ENCODE measurements at places on chromosomes 7 and 10.

- peak; percentile 69 for DNase-seq
These were observed 370.8 kb downstream of the CDC14C start for GRCh38 chr7:49295146-49295545.

DNA sequence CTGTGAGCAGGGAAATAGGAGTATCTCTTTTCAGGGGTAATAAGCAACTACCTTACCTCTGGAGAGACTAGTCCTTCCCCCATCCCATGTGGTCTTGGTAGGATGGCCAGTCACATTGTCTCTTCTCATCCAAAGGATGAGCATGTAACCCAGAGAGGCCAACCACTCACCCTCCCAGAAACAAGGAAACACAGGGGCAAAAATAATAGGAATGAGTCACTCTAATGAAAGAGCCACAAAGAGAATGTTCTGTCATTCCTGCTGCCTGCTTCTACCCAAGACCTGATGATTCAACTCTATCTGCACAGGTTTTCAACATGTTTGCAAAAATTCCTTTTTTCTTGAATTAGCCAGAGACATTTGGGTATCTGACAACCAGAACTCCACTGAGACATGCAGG lies 99.3 kb upstream of the NFE2L3 start:
- DNase-seq, result peak; percentile 67

DNA sequence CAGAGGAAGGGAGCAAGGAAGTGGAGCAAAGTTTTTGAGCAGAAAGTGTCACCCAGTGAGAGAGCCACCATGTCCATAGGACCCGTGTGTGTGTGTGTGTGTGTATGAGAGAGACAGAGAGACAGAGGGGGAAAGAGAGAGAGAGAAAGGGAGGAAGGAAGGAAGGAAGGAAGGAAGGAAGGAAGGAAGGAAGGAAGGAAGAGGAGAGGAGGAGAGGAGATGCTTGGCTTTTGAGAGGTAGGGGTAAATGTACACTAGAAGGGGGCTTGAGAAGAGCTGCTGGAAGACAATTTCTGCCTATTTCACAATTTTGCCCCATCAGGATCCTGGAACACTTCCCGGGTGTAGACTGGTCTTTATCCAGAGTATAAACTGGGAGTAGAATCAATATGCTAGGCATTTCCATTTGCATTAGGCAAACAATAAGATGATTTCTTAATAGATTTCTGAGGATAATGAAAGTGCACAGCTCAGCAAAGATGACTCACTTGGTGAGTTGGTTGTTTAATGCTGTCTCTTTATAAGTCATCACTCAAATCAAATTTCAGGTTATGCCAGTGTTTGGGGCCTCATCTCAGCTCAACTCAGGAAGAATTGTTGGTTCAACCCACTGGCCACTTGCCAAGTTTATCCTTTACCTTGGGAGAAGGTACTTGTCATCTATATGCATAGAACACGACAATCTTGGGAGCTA lies 70.0 kb upstream of the FAM13C start:
- peak; percentile 43 for DNase-seq

- DNase-seq, result no peak
These were observed 50.1 kb upstream of the CRTAC1 start for GRCh38 chr10:98080494-98080893.

DNA sequence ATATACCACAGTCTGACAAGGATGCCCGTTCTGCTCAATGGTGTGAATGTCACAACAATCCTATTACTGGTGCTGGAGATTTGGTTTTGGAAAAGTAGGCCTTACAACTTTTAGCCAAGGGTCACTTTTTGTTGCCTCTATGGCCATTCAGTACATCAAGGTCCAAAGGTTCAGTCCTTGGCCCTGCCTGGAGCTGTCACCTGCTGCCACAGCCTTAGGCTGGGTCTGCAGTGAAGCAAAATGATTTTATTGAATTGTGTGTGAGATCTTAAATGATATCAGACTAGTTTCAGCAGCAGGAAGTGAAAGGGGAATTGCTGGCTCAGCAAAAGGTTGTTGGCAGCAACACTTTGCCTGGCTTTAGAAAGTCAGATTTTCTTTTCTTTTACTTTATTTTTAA lies 427.6 kb downstream of the THSD7A start:
- no peak for DNase-seq

DNA sequence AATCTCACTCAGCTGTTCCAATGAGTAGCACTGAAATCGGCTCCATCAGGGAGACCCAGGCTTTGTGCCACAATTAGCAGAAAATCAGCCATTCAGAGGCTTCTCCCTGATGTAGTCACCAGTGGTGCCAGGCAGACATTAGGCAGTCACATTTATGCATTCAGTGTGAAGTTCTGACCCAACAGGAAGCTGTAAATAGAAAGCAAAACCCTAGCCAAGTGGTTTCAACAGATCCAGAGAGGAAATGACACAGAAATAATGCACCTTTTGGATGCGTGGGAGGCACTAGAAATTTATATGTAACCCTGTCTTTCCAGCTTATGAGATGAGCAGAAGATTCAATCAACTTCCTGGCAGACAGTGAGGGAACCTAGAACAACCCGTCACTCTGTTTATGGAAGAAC lies 186.4 kb downstream of the PDE1C start:
- peak; percentile 25 for DNase-seq

DNA sequence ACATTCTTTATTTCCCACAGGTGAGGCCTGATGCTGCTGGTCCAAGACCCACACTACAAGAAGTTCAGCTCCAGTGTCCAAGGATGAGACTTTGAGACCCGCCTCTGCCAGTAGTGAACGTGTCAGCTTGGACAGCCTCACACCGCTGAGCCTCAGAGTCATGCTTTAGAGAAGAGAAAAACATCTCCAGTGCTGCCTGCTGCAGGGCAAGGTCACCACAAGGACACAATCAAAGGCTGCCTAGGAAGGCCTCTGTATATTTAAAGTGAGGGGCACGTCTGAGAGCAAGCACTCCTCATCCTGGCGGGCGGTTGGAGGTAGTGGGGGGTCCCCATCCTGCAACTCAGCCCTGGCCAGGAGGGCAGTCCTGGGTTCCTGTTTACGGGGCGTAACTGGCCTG lies 19.3 kb downstream of the FGFR2 start:
- DNase-seq, result no peak

GRCh38 chr7:33539659-33540400 lies 365.5 kb upstream of the BMPER start:
- no peak for DNase-seq

GRCh38 chr10:79387974-79388850 lies 40.9 kb downstream of the PPIF start:
- DNase-seq, result no peak

DNA sequence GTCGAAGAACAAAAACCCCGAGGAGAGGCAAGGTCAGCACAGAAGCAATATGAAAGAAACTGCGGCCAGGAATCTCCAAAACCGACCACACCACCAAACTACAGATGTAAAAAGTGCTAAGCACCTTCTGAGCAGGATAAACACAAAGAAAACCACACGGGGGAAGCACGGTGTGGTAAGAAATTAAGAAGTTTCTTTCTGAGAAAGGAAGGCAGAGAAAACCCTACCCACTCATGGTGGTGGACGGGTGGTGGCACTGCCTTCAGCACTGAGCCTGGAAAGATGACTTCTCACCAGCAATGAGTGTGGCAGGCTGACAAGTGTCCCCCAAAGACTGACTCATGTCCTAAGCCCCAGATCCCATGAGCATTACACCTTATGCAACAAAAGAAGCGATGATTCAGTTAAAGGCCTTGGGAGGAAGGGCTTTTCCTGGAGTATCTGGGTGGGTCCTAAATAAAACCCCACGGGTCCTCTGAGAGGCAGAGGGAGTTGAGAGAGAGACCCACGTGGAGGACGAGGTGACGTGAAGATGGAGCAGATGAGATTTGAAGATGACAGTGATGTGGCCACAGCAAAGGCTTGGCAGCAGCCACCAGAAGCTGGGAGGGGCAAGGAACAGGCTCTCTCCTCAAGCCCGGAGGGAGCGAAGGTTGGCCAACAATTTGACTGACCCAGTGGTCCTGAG lies 124.9 kb downstream of the DLG5 start:
- DNase-seq, result no peak

GRCh38 chr10:94276140-94276539 lies 86.6 kb downstream of the NOC3L start:
- DNase-seq, result no peak

- DNase-seq, result no peak
These were observed 379.7 kb downstream of the RPS24 start for GRCh38 chr10:78413076-78414055.

DNA sequence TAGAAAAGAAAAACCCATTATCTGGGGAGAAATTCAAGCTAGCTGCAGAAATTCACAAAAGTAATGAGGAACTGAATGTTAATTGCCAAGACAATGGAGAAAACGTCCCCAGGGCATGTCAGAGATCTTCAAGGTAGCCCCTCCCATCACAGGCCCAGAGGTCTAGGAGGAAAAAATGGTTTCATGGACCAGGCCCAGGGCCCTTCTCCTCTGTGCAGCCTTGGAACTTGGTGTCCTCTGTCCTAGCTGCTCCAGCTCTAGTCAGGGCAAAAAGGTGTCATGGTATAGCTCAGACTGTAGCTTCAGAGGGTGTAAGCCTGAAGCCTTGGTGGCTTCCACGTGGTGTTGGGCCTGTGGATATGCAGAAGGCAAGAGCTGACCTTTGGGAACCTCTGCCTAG lies 411.8 kb downstream of the ADRA2A start:
- DNase-seq, result no peak

GRCh38 chr7:128933180-128933891 lies 4.4 kb upstream of the IRF5 start:
- no peak for DNase-seq

GRCh38 chr7:124959676-124960075 lies 30.1 kb upstream of the POT1 start:
- DNase-seq, result no peak

DNA sequence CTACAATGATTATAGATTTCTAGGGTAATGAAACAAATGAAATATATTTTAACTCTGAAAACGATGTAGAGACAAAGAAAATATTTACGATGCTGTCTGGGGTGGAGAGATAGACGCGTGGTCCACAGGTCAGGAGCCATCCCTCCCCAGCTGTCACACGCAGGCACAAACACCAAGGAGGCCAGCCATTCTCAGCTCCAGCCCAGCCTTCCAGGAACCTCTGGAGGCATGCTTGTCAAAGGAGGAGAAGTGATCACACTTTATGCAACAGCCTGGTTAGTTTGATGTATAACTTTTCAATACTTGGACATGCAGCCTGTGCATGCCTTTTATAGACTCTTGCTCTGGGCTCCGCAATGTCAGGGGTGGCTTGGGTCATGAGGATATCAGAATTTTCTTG lies 391.5 kb upstream of the MGMT start:
- no peak for DNase-seq

- no peak for DNase-seq
These were observed 155.5 kb upstream of the IGFBP3 start for GRCh38 chr7:46076527-46076926.

- no peak for DNase-seq
These were observed 32.9 kb downstream of the TMEM168 start for GRCh38 chr7:112757337-112757736.

DNA sequence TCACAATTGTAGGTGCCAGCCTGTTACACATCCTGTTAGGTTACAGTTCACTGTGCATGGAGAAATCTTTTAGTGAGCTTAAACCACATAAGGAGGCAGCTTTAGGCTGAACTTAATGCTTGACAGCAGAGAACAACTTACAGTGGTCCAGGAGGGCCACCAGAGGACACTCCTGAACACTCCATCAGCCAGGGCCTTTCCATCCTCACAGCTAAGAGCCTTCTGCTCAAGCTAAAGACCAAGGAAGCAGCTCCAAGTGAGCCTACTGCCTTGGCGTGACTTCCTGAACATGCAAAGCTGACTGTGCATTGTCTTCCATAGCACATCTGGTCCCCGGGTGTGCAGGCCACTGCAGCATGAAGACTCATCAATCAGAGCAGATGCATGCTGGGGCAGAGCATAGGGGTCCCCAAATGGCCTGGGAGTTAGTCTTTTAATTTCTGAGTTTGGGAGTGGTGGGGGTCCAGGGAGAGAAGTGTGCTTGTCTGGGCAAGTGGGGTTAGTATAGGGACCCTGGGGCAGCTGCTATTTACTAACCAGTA lies 105.0 kb downstream of the ZNF248 start:
- no peak for DNase-seq

- peak; percentile 73 for DNase-seq
These were observed 758.0 kb upstream of the LRRTM3 start for GRCh38 chr10:66167816-66168215.

DNA sequence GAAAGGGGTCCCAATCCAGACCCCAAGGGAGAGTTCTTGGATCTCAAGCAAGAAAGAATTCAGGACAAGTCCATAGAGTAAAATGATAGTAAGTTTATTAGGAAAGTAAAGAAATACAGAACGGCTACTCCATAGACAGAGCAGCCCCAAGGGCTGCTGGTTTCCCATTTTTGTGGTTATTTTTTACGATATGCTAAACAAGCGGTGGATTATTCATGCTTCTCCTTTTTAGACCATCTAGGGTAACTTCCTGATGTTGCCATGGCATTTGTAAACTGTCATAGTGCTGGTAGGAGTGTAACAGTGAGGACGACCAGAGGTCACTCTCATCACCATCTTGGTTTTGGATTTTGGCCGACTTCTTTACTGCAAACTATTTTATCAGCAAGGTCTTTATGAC lies 1033.4 kb downstream of the SORCS3 start:
- no peak for DNase-seq

DNA sequence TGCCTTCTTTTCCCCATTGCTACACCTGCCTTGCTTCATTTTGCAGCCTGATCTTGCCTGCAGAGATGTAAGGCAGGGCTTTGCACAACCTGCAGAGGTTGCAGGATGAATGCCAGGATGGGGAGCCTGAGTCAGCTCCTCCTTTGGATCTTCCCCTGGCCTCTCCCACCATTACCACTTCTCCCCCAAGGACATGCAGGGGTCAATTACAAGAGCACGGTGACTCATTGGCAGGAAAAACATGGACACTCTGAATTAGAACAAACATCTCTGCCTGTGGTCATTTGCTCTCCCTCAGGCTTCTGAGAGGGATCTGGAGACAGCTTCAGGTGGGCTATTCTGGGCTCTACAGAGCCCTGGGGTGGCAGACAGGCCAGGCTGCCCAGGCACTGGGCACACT lies 89.2 kb downstream of the HERPUD2 start:
- DNase-seq, result peak; percentile 16

GRCh38 chr7:47534322-47535034 lies 47.4 kb downstream of the TNS3 start:
- DNase-seq, result peak; percentile 41

- no peak for DNase-seq
These were observed 647.8 kb downstream of the INHBA start for GRCh38 chr7:41054960-41055661.

- DNase-seq, result peak; percentile 48
These were observed 2.4 kb downstream of the CD36 start for GRCh38 chr7:80640846-80641245.

DNA sequence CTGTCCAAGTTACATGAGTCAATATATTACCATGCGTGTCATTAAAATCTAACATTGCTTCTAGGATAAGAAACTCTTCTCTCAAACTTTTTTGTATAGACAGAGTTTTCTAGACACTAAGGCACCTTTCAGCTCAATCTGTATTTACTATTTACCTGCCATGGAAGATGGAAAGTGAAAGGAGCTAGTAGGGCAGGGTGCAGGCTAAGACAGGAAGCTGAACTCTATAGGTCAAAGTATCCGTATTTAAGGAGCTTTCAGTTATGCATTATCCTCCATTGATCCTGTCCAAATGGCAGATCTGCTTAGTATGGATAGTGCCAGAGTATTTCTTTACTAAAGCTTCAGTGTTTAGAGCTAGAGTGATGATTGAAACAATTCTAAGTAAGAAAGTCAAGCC lies 612.8 kb downstream of the IPMK start:
- no peak for DNase-seq

Data from urothelium cell line (cell line).